CD4-positive, CD25-positive, alpha-beta regulatory T cell (primary cell): ENCODE measurements at places on chromosomes 5 and 9. TPM values are rescaled to one million over a fixed set of nuclear protein-coding genes. Genes with fewer than 3 reads are reported as not detected.

- H3K27me3 ChIP-seq: no peaks in the 10 kb centered on the region
- no peaks in the 10 kb centered on the region for H3K4me1 ChIP-seq
- DNase-seq: no peak
- no peak overlapping the region for H3K4me3 ChIP-seq
Observed at GRCh38 chr5:180201051-180201987, 7.7 kb downstream of the RASGEF1C start.

DNA sequence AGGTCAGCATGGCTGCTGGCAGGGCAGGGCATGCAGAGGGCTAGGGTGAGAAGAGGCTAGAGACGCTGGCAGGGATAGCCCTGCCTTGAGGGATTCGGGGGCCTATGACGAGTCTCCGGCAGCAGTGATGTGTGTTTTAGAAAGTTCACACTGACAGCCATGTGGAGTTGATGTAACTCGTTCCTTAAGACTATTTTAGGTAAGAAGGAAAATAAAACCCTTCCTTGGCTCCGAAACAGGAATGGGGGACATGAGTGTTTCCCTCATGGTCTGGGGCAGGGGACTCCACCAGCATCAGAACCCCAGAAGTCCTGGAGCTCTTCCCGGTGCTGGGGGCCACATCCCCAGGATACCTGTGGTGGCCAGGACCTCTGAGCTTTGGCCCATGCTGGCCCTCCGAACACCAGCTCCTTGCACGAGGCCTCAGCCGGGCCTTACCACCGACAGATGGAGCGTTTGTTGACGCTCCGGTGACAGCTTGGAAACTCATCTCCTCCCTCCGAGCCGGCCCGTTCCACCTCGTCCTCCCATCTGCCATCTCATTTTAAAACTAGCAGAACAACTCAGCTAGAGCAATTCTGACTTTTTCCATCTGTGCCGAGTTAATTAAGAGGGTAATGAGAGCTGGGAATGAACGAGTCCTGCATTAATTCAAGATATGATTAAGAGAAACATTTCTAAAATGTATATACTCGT lies 337.7 kb downstream of the CDK5RAP2 start:
- H3K27me3 ChIP-seq: no peaks in the 10 kb centered on the region
- no peak overlapping the region for H3K27ac ChIP-seq
- H3K4me3 ChIP-seq: no peak overlapping the region

DNA sequence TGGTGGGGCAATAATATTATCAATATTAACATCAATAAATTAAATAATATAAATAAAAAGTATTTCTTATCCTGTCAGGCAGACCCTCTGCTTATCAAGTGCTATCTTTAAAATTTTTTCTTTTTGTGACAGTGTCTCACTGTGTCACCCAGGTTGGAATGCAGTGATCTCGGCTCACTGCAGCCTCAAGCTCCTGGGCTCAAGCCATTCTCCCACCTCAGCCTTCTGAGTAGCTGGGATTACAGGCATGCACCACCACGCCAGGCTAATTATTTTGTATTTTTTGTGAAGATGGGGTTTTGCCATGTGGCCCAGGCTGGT lies 53.2 kb downstream of the NDST1 start:
- DNase-seq: no peak
- peaks cover 3% of the 10 kb centered on the region for H3K4me1 ChIP-seq
- H3K27ac ChIP-seq: no peak overlapping the region
- no peak overlapping the region for H3K4me3 ChIP-seq
- H3K36me3 ChIP-seq: no peaks in the 10 kb centered on the region

GRCh38 chr9:16152276-16153101 lies 599.6 kb downstream of the CCDC171 start:
- no peak overlapping the region for H3K27ac ChIP-seq
- H3K4me1 ChIP-seq: no peaks in the 10 kb centered on the region
- no peaks in the 10 kb centered on the region for H3K36me3 ChIP-seq
- DNase-seq: no peak

- H3K27ac ChIP-seq: no peak overlapping the region
- H3K36me3 ChIP-seq: no peaks in the 10 kb centered on the region
- no peaks in the 10 kb centered on the region for H3K27me3 ChIP-seq
- DNase-seq: no peak
- H3K4me3 ChIP-seq: no peak overlapping the region
Observed at GRCh38 chr9:103266064-103266463, 270.9 kb downstream of the CYLC2 start.

CCDC152 gene
- polyA plus RNA-seq: 0.99 TPM

MELK gene
- 5.5 TPM for polyA plus RNA-seq

GRCh38 chr5:32435383-32435782 lies 9.2 kb downstream of the ZFR start:
- H3K36me3 ChIP-seq: peaks cover 4% of the 10 kb centered on the region
- H3K27ac ChIP-seq: no peak overlapping the region
- DNase-seq: no peak
- peaks cover 34% of the 10 kb centered on the region for H3K4me1 ChIP-seq

- DNase-seq: no peak
- H3K27ac ChIP-seq: no peak overlapping the region
- H3K4me1 ChIP-seq: no peaks in the 10 kb centered on the region
- no peak overlapping the region for H3K4me3 ChIP-seq
Observed at GRCh38 chr5:175847061-175847460, 24.3 kb upstream of the CPLX2 start.

GRCh38 chr9:130707225-130707976 lies 13.8 kb downstream of the EXOSC2 start:
- H3K27me3 ChIP-seq: no peaks in the 10 kb centered on the region
- H3K4me3 ChIP-seq: no peak overlapping the region
- H3K36me3 ChIP-seq: peaks cover 23% of the 10 kb centered on the region
- peak; percentile 80 for DNase-seq
- H3K27ac ChIP-seq: no peak overlapping the region

DNA sequence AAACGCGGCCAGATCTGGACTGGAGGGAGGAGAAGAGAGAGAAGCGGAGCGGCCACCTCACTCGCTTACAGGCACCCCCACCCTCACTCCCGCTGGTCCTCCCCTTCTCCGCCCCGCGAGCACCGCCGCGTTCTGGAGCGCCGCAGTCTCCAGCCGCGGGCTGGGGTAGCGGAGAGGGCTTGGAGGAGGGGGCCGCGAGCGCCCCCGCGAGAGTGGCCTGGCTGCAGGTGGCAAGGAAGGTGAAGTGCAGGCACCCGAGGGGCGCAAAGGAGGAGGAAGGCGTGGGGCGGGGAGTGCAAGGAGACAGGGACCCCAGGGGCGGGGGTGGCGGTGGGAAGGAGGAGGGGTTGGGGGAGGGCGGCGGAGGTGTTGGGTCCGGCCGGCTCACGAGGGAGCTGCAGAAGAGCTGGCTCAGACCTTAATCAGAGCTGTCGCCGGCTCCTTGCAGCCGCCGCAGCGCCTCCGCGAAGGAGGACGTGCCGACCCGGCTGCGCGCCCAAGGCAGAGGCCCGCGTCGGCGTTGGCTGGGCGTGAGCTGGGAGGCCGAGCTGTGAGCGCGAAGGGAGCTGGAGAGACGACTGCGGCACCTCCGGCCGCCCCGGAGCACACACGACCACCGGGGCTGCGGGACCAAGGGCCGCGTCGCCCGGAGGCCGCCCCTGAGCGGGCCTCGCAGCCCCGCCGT lies at the start of gene DMRT3:
Gene DMRT3 (plus strand): TSS at position 398 of the 685 bp plus-strand sequence. CDS start 347 bp downstream, outside the sequence.
- H3K4me3 ChIP-seq: no peak within 1 kb of the TSS
- peaks cover 12% of the 10 kb centered on the region for H3K4me1 ChIP-seq
- H3K27ac ChIP-seq: no peak within 1 kb of the TSS
- H3K36me3 ChIP-seq: no peaks in the 10 kb centered on the region

GRCh38 chr5:52859628-52860027 lies 71.9 kb downstream of the ITGA1 start:
- H3K27ac ChIP-seq: no peak overlapping the region
- H3K36me3 ChIP-seq: no peaks in the 10 kb centered on the region
- DNase-seq: no peak
- H3K27me3 ChIP-seq: peaks cover 3% of the 10 kb centered on the region

- H3K4me3 ChIP-seq: no peak overlapping the region
- no peak for DNase-seq
Observed at GRCh38 chr9:32671333-32671732, 35.9 kb upstream of the TAF1L start.

FCN1 gene
- polyA plus RNA-seq: not detected

FBXL7 gene
- not detected for polyA plus RNA-seq

NDUFS6 gene
- polyA plus RNA-seq: 76.9 TPM

- no peaks in the 10 kb centered on the region for H3K36me3 ChIP-seq
- H3K27ac ChIP-seq: no peak overlapping the region
- H3K4me3 ChIP-seq: no peak overlapping the region
- no peak for DNase-seq
- no peaks in the 10 kb centered on the region for H3K4me1 ChIP-seq
- H3K27me3 ChIP-seq: no peaks in the 10 kb centered on the region
Observed at GRCh38 chr5:54049144-54049543, 261.2 kb downstream of the ARL15 start.

DMRT3 gene
- not detected for polyA plus RNA-seq

- no peak for DNase-seq
- peaks cover 12% of the 10 kb centered on the region for H3K27me3 ChIP-seq
- no peak overlapping the region for H3K4me3 ChIP-seq
Observed at GRCh38 chr5:142636093-142636492, 49.8 kb downstream of the FGF1 start.

SEMA6A gene
- 0.38 TPM for polyA plus RNA-seq

PPP1R2B gene
- polyA plus RNA-seq: 0.10 TPM

DNA sequence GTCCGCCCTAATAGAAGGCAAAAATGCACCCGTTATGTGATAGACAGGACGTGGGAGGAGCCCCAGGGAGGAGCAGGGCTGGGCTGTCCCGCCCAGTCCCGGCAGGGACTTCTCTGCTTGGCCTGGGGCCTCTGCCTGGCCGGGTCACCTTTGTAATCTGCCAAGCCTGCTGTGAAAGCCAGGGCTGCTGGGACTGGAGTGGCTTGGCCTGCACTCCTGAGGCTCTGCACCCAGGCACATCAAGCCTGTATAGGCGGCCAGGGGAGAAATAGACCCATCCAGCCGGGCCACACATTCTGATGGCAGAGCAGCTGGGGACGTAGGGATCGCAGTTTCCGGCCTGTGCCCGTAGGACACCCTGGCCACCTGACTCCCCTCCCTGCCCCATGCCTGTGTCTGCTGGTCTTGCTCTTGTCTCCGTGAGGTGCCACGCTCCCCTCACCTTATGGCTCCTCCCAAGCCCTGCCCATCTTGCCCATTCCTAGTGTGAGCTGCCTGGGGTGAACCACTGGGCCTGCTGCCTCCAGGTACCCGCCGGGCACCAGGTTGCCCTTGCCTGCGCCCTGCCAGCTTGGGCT lies 28.1 kb downstream of the DYNC2I2 start:
- no peak overlapping the region for H3K27ac ChIP-seq
- H3K4me3 ChIP-seq: no peak overlapping the region
- no peak for DNase-seq
- no peaks in the 10 kb centered on the region for H3K27me3 ChIP-seq

ZNF608 gene
- polyA plus RNA-seq: not detected

SOX30 gene
- 0.84 TPM for polyA plus RNA-seq

SLC38A9 gene
- polyA plus RNA-seq: 16.3 TPM

ENC1 gene
- not detected for polyA plus RNA-seq

GRCh38 chr5:8689773-8690172 lies 820.8 kb downstream of the MTRR start:
- H3K4me3 ChIP-seq: no peak overlapping the region
- H3K4me1 ChIP-seq: no peaks in the 10 kb centered on the region
- no peaks in the 10 kb centered on the region for H3K27me3 ChIP-seq
- DNase-seq: no peak
- no peaks in the 10 kb centered on the region for H3K36me3 ChIP-seq

GRCh38 chr5:64165500-64166200 lies at the start of gene RNF180:
TSS of gene RNF180 (plus strand) at chr5:64165843. CDS start at chr5:64200808, 34,965 bp downstream.
- H3K27ac ChIP-seq: no peak within 1 kb of the TSS
- H3K4me1 ChIP-seq: no peaks in the 10 kb centered on the region
- H3K36me3 ChIP-seq: no peaks in the 10 kb centered on the region
- peaks cover 11% of the 10 kb centered on the region for H3K27me3 ChIP-seq
- no peak within 1 kb of the TSS for H3K4me3 ChIP-seq

TSSK1B gene
- polyA plus RNA-seq: not detected

DNA sequence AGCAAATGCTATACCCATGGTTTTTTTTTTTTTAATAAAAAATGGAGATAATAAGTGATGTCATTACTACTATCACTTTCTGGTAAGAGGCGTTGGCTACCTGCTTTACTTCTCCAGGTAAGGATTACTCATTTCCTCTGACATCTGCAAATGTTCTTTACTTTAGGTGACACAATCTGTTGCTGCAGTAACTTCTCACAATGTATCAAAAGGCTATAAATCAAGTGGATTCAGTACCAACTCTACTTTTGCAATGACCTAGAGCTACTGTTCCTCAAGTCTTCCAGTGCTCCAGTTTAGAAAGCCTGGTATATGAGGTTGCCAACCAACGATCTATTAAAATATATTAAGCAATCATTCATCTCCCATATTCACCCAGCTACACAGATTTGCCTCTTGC lies 129.1 kb downstream of the PLK2 start:
- H3K4me1 ChIP-seq: no peaks in the 10 kb centered on the region
- DNase-seq: no peak
- no peaks in the 10 kb centered on the region for H3K27me3 ChIP-seq
- no peak overlapping the region for H3K4me3 ChIP-seq

- H3K4me1 ChIP-seq: no peaks in the 10 kb centered on the region
- no peak overlapping the region for H3K4me3 ChIP-seq
- H3K27ac ChIP-seq: no peak overlapping the region
- H3K36me3 ChIP-seq: no peaks in the 10 kb centered on the region
- H3K27me3 ChIP-seq: no peaks in the 10 kb centered on the region
Observed at GRCh38 chr5:110072651-110073050, 382.9 kb downstream of the MAN2A1 start.

ECSCR gene
- 0.92 TPM for polyA plus RNA-seq

DNA sequence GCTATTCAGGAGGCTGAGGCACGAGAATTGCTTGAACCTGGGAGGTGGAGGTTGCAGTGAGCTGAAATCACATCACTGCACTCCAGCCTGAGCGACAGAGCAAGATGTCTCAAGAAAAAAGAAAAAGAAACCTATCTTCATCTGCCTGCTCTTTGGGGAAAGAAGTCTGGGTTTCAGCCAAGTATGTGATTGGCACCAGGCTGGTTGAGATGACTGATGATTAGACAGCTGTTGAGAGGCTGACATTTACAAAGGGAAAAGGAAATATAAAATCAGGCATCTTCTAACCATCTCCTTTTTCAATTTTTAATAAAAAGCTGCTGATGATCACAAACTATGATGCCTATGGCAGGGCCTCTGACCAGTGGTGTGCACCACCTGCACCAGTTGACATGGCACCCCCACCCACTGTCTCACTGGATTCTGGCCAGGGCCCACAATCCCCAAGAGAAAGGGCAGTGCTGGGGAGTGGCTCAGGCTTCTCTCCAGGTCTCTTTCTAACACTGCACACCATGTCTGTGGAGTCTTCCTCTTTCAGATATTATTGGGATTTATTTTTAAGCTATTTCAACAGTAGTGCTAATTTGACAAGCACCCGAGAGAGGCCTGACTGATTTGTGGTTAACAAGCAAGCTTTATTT lies 17.2 kb upstream of the C5orf15 start:
- peaks cover 49% of the 10 kb centered on the region for H3K36me3 ChIP-seq
- no peak overlapping the region for H3K4me3 ChIP-seq
- H3K27ac ChIP-seq: no peak overlapping the region
- no peaks in the 10 kb centered on the region for H3K4me1 ChIP-seq
- H3K27me3 ChIP-seq: no peaks in the 10 kb centered on the region
